Right lobe of liver (tissue), 6 donors: ENCODE measurements at places on chromosomes 13 and 19. TPM values are rescaled to one million over a fixed set of nuclear protein-coding genes. Genes with fewer than 3 reads are reported as not detected.

GRCh38 chr13:28474491-28475134 is 20.3 kb downstream of the FLT1 start:
- DNase-seq: no peak

- DNase-seq: no peak
Measured at GRCh38 chr19:18746401-18747325, 44.4 kb downstream of the COMP start.

DNA sequence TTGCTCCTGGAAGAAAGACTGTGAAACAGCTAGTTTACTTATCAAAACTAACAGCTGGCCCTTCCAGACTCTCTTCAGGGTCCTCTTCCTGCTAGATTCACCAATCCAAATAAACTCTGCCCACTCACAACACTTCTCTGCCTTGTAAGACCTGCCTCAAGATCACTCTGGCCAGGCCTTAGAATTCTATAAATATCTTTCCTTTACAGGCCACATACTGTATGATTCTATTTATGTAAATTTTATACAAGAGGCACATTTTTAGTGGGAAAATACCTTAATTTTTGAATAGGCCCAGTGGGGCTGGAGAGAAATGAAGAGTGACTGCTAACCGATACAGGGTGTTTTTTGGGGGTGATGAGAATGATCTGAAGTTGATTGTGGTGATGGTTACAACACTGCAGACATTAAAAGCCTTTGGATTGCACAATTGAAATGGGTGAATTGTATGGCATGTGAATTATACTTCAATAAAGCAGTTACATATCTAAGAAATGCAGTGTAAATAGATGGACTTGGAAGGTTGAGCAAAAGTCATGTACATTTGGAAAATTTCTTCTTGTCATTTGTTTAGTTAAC is 141.8 kb downstream of the GPC5 start:
- DNase-seq: no peak

DNA sequence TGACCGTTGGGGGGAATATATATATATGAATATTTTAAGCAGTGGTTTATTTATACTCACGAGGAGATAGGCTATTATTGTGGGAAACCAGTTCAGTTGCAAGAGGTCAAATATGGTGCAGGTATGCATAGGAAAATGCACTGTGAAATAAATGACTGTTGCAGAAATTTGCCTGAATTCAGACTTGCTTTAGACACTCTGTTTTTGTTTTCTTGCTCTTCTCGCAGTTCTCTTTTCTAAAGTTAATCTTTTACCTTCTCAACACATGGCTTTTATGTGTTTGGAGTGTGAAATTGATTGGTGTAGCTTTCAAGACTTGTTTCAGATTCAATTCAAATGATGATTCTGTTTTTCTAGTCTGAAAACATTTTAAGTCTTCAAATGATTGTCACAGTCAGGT is 109.7 kb downstream of the LRCH1 start:
- no peak for DNase-seq

DNA sequence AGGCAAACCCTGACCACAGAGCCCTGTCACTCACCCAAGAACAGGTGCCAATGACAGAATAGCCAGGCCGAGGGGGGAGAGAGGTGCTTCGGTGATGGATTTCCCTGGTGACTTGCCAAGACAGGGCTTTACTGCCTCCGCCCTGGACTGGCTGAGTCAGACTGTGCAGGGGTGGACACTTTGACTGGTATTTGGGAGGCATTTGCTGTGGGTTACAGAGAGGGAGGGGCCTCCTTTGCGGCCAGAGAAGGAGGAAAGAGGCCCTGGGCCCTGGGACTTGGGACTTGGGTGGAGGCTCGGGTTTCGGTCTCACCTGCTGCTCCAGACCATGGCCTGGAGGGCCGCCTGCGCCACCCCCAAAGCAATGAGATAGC is 4.6 kb upstream of the EPS8L1 start:
- DNase-seq: no peak

DNA sequence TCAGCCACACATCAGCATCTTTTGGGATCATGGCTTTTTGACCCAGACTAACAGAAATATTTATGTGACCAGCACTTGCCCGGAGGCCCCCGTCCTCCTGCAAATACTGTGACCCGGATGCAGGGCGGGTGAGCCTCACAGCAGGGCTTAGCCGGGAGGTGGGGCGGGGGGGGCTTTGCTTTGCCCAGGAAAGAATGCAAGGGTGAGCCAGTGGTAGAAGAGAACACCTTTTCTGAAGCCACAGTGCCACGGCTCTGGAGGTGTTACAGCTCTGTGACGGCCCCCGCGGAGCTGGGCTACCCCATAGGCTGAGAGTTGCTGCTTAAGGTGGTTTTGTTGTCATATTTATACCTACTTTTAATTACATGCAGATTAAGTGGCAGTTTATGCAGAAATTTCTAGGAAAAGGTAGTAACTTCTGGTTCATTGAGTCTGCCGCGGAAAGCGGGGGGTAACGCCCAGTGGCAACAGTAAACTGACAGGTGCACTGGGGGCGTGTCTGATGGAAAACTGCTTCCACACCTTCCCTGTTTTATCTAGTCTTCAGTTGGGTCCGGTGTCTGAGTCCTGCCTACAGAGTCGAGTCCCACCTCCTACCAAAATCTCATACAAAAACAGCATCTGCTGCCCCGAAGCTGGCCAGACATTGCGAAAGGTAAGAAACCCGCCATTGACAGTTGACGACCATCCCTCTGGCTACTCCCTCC is 187.9 kb downstream of the TEX29 start:
- peak; percentile 30 for DNase-seq

GRCh38 chr19:3700242-3701032 is at the start of gene PIP5K1C:
Gene PIP5K1C, minus strand, starts transcription at chr19:3700468. Its CDS starts 78 bp downstream, at chr19:3700390.
- DNase-seq: peak; percentile 92

GRCh38 chr13:98415326-98416070 is 161.4 kb downstream of the STK24 start:
- no peak for DNase-seq

DNA sequence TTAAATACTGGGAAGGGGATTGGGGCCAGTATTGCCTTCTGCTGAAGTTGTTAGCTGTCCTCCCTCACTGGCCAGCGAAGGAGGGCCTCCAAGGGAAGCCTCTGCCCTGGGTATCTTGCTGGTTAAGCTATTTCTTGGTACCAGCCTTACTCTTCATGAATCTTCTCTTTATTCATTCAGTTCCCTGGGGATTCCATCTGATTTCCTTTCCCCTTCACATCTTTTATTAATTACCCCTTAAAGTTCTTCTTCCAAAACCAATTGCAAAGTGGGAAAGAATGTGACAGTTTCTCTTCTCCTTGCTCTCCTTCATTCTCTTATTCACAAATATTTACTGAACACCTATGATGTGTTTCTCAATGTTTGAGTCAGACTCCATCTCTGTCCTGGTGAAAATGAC is 36.7 kb upstream of the STK24 start:
- DNase-seq: no peak

Gene PSG2
- total RNA-seq: not detected

Gene RGS9BP
- not detected for total RNA-seq

Gene STOML3
- total RNA-seq: not detected

Gene CRLF1
- 2.9 TPM for total RNA-seq

Gene CGB1
- not detected for total RNA-seq
